ENCODE measurements at places on chromosomes 4 and X.

- DNase-seq, result no peak
Measured at GRCh38 chrX:46642145-46642544, 68.6 kb downstream of the CHST7 start.

DNA sequence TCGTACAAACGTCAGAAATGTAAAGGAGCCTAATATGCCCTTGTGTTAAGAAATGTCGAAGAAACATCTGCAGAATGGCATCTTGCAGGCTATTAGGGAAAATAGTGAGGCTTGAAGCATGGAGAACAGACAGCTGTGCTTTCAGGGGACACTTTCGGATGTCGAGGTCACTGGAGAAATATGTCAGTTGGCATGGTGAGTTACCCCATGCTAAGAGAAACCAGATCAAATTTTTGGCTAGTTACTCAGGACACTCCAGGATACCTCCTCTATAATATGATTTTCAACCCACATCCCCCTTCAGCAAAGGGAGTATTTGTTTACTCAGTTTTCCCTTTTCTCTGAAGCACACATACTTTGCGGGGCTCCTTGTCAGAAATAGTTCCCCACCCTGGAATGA, 171.4 kb downstream of the GPC3 start:
- peak; percentile 2 for DNase-seq

GRCh38 chr4:82005158-82005557, 368.6 kb downstream of the HNRNPD start:
- no peak for DNase-seq

GRCh38 chrX:15271757-15272156, 1.9 kb upstream of the ASB9 start:
- no peak for DNase-seq

DNA sequence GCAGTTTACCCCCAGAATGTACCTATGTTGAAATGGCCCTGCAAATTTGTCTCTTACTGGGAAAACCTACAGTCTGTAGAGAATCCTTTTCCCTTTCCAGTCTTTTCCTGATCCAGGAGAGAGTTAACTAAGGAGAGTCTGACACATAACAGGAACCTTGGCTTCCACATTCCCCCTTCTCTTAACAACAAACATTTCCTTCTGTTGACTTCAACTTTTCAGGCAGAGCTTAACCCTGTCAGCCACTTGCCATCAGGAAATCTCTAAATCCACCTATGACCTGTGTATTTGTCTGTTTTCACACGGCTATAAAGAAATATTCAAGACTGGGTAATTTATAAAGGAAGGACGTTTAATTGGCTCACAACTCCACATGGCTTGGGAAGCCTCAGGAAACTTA, 45.6 kb upstream of the GPR78 start:
- no peak for DNase-seq

DNA sequence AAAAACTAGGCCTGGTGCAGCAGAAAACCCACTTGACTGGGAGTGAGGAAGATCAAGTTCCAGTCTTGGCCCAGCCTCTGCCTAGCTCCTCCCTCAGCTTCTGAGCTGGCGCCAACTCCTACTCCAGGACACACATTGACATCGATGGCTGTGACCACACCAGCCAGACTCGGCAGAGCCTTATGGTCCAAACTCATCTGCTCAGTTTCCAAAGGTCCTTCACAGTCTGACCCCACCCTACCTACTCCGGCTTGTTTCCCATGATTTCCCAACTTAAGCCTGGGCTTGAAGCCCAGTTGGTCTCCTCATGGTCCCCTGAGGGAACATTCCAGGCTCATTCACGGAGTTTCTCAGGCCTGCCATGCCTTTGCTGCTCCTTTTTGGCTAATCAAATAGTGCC, 10.1 kb downstream of the ELF4 start:
- DNase-seq, result peak; percentile 66
